Right renal pelvis (tissue), 4 donors: ENCODE measurements at places on chromosomes 1 and 21.

DNA sequence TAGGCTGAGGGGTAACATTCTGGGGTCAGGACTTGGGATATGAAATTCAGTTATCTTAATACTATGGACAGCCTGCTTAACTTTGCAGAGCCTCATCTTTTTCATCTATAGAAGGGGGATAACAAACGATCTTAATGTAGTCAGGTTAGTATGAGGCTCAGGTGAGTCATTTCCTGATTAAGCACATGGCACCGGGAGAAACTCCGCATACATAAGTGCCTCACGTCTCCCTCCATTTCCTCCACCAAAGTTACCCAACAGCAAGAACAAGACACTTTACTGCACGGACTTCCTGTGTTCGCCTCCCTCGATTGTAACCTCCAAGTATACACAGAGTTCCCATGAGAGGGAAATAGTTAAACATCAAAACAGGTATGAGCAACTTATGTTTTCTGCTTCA is 112.7 kb upstream of the COA6 start:
- no peak for DNase-seq

DNA sequence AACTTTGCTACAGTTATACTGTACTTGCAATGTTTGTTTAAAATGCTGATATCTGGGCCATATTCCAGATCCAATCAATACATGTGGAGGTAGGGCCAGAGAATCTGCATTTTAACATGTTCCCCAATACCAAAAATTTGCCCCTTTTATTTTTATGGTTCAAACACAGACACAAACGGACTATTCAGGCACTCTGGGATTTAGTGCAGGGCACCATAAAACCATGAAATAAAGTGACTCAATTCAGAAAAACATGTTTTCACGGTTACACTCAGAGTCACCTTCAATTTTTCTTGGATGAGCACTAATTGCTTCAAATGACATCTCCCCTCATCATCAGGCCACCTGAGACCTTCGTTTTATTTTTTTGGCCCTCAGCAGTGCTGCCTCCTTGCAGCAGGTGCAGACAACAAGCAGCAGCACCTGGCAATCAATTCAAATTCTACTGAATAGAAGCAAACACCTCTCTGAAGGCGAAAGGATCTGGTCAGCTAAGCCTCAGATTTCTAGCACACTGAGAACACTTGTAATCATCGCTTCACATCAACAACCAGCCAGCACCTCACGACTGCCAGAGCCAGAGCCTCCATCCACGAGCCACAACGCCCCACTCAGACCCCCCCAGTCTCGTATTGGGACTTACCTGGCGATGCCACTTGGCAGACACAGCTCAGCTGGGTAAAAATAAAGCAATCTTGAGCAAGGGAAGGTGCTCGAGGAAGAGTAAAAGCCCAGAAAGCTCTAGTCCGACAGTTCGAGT is 1.1 kb downstream of the ERO1B start:
- peak; percentile 16 for DNase-seq

GRCh38 chr1:169144941-169145626 is 38.6 kb downstream of the ATP1B1 start:
- no peak for DNase-seq

DNA sequence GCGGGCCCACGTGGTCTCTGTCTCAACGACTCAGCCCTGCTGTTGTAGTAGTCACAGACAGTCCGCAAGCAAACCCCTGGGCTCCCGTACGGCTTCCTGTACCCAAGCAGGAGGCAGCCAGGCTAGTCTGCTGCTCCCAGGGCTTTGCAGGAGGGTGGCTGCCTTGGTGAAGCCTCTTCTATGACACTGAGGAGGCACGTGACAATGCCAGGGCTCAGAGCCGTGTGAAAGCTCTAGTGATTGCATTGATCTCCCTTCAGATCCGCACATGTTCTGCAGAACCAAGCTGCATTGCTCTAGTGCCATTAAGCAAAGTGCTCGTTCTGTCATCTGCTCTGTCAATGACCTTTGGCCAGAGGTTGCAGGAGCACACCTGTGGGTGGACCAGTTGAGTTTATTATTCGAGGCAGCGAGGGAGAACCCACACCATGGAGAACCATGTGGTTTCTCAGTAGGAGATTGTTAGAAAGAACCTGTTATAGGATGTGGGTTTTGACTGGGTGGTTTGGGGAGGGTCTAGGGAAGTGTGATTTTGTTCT is 18.0 kb downstream of the UMODL1 start:
- no peak for DNase-seq

DNA sequence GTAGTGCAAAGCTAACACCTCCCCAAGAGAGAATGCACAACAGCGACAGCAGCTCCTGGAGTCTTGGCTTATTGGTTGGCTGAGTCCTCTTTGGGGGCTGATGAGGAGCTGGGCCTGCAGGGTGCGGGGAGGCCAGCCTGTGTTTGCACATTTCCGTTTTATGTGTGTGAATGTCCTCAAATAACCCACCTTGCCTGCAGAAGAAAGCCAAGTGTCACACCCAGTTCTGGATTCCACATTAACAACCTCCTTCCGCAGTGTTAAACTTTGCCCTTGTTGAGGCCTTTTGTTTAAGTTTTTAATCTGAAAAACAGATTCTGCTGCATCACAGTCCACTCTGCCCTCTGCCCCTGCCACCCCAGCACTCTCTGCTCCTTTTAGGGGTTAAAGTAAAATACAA is 274.5 kb downstream of the TM2D1 start:
- no peak for DNase-seq

DNA sequence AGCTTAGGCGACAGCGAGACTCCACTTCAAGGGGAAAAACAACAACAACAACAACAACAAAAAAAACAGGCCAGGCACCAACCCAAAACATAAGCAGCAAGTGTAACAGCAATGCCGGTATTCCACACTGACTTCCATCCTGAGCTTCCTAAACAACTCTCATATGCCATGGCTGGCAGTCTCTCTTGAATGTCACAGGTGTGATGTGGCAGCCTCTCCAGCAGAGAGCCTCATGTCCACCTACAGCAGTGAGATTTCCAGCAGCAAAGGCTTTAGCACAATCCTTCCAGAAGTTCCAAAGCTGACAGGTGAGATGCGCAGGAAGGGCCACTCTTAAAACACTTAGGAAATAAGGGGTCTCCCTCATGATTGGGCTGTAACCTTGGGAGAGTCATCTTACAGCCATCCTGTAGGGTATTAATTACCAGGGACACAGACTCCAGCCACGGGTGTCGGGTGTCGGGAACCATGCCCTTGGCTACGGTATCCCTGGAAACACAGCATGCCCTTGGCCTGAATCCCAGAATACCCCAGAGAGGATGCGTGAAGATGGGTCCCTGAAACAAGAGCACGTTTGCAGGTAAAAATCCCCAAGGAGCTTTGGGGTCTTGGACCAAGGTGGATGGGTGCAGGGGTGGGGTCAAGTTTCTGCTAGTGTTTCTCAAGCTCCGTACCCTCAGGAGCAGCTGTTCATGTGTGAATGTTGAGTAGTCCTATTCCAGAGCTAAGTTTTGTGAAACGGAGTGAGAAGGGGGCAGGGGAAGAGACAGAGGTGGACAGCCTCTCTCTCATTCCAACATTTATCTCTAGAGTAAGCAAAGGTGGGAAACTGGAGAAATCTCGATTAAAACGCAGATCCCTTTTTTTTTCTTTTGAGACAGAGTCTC is 31.4 kb downstream of the CLSTN1 start:
- peak; percentile 65 for DNase-seq
